ENCODE measurements at places on chromosomes 4 and X.
A peak's percentile ranks its signal among the peaks of the same experiment; 100 is the strongest.

GRCh38 chrX:155094468-155095061 is 23.3 kb downstream of the BRCC3 start:
- no peak for DNase-seq

DNA sequence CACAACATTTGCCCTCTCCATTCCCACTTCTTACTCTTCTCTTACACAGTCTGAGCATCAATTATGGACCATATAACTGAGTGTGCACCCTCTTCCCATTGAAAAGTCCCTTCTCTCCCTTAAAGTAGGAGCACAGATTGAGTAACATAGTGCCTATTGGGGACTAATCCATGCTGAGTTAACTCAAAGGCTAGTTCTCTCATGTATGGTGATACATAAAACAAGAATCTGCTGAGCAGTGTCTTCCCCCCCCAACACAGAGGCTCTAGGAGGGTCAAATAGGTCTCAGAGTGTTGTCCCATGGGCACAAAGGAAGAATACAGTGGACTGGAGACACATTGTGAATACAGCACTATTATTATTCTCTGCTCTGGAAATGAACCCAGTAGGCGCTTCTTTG is 274.6 kb upstream of the BOD1L1 start:
- no peak for DNase-seq

- DNase-seq: no peak
Observed at GRCh38 chrX:49111791-49112190, 11.7 kb downstream of the GPKOW start.

DNA sequence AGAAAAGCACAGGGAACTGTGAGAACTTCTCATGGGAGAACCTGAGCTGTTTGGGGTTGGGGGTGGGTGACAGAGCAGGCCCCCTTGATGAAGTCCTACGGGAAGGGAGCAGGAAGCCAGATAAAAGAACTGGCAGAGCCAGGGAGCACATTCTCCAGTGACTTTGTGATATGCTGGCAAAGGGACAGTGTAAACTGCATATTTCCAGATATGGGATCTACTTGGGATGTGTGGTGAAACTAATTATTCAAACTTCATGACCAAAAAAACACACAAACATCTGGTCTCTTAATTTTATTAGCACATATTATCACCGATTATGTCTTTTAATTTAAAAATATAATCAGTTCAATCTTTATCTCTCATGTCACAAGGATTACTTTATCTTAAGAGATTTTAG is 266.0 kb downstream of the PAPSS1 start:
- DNase-seq: no peak

DNA sequence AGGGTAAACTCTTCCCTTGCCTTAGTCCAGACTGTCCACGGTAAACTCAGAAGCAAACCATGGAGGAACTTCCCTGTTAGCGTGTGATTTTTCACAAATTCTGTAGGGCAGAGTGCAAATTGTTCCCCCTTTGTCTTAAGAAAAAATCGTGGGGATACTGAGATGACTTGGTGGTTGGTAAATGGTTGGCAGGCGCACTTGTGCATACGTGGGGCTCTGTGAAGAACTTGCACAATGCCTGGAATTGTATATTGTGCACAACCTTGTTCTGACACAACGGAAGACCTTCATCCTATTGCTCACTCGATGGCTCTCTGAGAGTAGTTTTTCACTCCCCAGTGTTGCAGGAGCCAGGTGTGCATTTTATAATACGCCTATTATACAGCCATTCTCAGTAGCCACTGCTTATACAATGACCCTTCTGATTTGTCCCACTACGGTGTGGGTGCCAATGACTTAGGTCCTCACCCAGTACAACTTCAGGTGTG is 150.0 kb downstream of the SPRY1 start:
- DNase-seq: no peak

DNA sequence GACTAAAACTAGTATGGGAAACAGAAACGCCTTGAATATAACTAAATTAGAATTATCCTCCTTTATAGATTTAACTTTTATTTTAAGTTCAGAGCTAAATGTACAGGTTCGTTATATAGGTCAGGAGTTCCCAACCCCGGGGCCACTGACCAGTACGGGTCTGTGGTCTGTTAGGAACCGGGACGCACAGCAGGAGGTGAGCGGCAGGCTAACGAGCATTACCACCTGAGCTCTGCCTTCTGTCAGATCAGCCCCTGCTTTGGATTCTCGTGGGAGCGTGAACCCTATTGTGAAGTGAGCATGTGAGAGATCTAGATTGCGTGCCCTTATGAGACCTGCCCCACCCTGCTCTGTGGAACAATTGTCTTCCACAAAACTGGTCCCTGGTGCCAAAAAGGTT is 51.0 kb downstream of the FAT4 start:
- DNase-seq: no peak

GRCh38 chr4:165522050-165522449 is 143.2 kb downstream of the CPE start:
- no peak for DNase-seq

DNA sequence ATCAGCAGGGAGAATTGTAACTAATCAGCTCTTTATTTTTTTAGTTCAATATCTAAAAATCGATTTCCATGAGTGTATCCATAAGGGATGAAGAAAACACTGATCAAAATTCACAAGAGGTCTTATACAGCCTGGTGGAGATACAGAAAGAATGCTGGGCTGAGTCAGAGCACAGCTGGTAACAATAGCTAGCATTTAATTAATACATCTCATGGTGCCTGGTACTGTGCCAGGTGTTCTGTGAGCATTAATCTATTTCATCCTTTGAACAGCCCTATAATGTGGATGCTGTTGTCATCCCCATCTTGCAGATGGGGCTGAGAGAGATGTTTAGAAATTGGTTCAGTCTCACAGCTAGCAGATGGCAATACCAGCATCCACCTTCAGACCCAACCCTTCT is 250.9 kb upstream of the RPS6KA3 start:
- DNase-seq: no peak

DNA sequence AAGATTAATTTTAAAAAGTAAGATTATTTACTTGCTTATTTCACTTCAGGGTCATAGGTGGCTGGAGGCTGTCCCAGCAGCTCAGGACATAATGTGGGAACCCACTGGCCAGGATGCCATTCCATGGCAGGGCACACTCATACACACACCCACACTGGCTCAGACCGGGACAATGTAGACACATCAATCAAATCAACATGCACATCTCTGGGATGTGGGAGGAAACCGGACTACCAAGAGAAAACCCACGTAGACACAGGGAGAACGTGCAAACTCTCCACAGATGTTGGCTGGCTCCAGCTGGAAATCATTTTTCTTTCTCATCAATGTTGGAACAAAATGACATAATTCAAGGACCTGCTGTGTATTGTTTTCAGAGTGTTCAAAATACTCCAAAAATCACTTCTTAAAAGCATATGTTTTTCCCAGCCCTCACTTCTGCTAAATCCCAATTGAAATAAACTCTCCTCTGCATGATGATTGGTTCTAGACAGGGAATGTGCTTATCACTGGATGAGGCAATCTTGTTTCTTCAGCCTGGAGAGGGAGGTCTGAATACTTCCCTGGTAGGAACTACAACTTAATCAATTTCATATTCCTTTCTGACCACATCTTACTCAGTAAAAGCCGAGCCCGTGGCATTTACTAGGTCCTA is 18.6 kb upstream of the CPE start:
- no peak for DNase-seq

DNA sequence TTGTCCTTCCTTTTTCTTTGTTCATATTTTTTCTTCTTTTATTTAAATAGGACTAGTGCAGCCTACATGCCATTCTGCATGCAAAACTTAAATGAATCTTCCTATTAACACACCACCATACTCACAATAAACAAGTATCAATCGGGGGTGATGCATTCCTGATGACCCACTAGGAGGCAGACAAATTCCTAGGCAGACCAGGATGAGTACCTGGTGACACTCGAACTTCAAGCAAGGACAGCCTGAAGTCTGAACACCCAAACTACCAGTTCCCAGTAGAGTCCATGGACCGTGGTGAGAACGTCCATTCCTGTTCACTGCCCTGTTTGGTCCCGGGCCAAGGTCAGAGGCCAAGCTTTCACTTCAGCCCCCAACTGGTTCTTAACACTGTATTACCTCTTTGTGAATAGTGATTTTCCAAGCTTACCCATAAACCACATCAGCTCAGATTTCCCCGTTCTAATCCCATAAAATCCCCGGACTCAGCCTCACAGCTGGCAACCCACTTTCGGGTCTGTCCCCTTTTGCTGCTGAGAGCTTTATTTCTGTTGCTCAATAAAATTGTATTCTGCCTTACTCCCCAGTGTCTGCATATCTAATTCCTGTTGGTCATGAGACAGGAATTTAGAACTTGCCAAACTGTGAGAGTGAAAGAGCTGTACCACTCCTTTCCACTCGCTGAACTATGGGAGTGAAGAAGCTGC is 1286.6 kb downstream of the FSTL5 start:
- DNase-seq: no peak

DNA sequence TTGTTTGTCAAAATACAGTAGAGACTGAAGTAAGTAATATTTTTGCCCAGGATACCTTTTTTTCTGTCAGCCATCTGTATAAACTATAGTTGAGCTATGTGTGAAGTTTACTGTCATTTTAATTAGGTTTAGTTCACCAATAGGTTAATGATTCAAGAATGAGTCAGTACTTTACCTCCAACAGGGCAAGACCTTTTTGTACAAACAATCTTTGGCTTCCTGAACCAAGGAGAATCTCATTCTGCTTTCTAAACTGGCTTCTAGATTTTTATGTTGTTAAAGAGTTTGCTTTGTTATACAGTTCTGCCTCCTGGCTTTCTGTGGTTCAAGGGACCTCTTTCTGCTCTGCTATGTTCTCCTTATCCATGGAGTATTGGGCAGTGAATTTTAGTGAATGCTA is 412.0 kb upstream of the NR3C2 start:
- no peak for DNase-seq

- no peak for DNase-seq
Observed at GRCh38 chr4:176489001-176489400, 169.2 kb downstream of the SPCS3 start.

GRCh38 chr4:76589872-76590797 is 155.1 kb downstream of the SHROOM3 start:
- DNase-seq: peak; percentile 90

DNA sequence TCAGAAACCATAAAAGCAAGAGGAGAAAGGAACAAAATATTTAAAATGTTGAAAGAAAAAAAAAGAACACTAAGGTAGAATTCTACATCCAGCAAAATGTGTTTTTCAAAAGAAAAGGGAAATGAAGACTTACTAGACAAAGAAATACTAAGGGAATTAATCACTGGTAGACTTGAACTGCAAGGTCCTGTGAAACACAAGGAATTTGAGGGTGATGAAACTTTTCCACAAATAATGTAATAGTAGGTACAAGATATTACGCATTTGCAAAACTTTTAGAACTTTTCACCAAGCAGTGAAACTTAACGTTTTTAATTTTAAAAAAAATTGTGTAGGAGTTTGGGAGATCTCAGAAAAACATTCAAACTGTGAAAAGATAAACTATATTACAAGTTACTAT is 180.3 kb upstream of the MAGEB16 start:
- DNase-seq: no peak

GRCh38 chrX:20067709-20068561 is 48.8 kb downstream of the MAP7D2 start:
- DNase-seq: peak; percentile 72

GRCh38 chr4:99938243-99938753 is 8.1 kb downstream of the DNAJB14 start:
- no peak for DNase-seq
